T-helper 2 cell treated with Interferon-gamma antibody and Interleukin-4, amounts not matched to agents 100 ng/mL and 5 ng/mL, for 36 hours (primary cell): ENCODE measurements at places on chromosomes 16 and 17. TPM values are rescaled to one million over a fixed set of nuclear protein-coding genes. Genes with fewer than 3 reads are reported as not detected.

The ZACN gene
- total RNA-seq: 0.18 and 0.43 TPM in 2 replicates

The SEZ6 gene
- total RNA-seq: not detected in 2 replicates

The CDIP1 gene
- total RNA-seq: 48.6 and 53.6 TPM in 2 replicates

The METRNL gene
- total RNA-seq: 8.5 and 10.3 TPM in 2 replicates

The TMEM88 gene
- 0.57 and 0.82 TPM in 2 replicates for total RNA-seq

The FLOT2 gene
- total RNA-seq: 207 and 212 TPM in 2 replicates

The OR2C1 gene
- total RNA-seq: not detected in 2 replicates

The ARL5C gene
- not detected in 2 replicates for total RNA-seq

The CPNE7 gene
- total RNA-seq: 3.8 and 6.7 TPM in 2 replicates

The ABCC12 gene
- not detected in 2 replicates for total RNA-seq

The ARHGAP44 gene
- total RNA-seq: 0.36 and 0.39 TPM in 2 replicates

The CCL4 gene
- total RNA-seq: 7.5 and 8.0 TPM in 2 replicates

The SLFN12 gene
- total RNA-seq: 12.5 and 14.2 TPM in 2 replicates

The CDK3 gene
- 6.7 and 9.8 TPM in 2 replicates for total RNA-seq

The SPATA32 gene
- 0.16 and 0.36 TPM in 2 replicates for total RNA-seq

The CARD14 gene
- total RNA-seq: not detected in 2 replicates

The SLC5A10 gene
- total RNA-seq: not detected in 2 replicates

The MEIOC gene
- total RNA-seq: 0.20 and 0.61 TPM in 2 replicates

The RGS11 gene
- total RNA-seq: 0.11 and 0.34 TPM in 2 replicates

The CRHR1 gene
- not detected in 2 replicates for total RNA-seq

The GALR2 gene
- 0.11 and 0.39 TPM in 2 replicates for total RNA-seq
